Fibroblast of lung (primary cell): ENCODE measurements at places on chromosomes 7 and 10.

DNA sequence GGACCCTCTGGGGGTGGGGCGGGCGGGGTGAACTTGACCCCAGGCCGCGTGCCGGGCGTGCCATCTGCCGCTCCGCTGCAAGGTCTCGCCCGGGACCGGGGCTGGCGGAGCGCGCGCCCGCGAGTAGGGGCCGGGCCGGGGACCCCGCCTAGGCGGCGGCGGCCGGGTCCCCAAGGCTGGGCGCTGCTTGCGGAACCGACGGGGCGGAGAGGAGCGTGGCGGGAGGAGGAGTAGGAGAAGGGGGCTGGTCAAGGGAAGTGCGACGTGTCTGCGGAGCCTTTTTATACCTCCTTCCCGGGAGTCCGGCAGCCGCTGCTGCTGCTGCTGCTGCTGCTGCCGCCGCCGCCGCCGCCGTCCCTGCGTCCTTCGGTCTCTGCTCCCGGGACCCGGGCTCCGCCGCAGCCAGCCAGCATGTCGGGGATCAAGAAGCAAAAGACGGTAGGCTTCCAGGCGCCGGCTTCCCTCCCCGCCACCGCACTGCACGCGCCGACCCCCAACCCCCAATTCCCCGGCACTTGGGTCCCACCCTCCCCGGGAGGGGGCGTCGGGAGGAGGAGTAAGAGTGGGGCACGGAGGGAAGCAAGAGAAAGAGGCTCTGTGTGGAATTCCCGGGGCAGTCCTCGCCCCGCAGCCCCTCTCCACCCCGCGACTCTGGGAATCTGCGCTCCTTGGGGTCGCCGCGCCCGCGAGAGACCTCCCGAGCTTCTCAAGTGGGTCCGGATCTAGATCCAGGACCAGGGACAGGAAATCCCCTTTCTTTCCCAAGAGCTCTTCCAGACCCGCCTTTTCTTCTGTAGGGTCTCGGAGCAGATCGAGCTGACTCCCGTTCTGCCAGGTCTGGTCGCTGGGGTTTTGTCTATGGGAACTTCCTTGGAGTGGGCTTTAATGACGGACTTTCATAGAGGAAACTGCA, at the start of gene PAPSS2:
TSS of gene PAPSS2 (plus strand) at position 308 of the 913 bp plus-strand sequence. CDS start at position 412, 104 bp downstream.
- DNase-seq, result peak; percentile 63

GRCh38 chr7:46028246-46028645, 107.2 kb upstream of the IGFBP3 start:
- DNase-seq, result no peak

DNA sequence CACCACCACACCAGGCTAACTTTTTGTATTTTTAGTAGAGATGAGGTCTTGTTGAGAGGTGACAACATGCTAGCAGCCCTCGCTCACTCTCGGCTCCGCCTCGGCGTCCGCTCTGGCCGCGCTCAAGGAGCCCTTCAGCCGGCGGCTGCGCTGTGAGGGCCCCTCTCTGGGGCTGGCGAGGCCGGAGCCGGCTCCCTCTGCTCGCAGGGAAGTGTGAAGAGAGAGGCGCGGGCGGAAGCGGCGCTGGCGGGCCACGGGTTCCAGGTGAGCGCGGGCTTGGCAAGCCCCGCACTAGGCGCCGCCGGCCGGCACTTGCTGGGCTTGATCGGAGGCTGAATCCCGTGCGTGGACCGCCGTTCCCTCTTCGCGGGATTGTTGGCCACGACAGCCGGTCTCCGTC, 83.0 kb downstream of the EEPD1 start:
- DNase-seq, result no peak

DNA sequence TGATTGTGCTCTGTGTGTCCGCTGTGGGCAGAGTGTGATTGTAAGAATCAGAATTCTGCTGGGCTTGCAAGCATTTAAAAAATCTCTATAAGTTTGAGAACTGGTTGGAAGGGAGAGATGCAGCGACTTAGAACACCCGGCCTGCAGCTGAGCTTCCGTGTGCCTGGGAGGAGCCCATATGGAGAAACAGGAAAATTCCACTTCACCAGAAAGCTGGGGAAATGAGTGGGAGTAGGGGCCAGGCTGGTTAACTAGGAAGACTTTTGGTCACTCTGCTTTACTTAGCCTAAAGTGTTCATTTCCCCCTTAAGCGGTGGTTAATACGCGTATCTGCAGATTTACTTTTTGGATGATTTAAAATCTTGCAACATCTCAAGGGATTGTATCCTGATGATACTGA, 72.2 kb downstream of the TCF7L2 start:
- DNase-seq, result no peak

DNA sequence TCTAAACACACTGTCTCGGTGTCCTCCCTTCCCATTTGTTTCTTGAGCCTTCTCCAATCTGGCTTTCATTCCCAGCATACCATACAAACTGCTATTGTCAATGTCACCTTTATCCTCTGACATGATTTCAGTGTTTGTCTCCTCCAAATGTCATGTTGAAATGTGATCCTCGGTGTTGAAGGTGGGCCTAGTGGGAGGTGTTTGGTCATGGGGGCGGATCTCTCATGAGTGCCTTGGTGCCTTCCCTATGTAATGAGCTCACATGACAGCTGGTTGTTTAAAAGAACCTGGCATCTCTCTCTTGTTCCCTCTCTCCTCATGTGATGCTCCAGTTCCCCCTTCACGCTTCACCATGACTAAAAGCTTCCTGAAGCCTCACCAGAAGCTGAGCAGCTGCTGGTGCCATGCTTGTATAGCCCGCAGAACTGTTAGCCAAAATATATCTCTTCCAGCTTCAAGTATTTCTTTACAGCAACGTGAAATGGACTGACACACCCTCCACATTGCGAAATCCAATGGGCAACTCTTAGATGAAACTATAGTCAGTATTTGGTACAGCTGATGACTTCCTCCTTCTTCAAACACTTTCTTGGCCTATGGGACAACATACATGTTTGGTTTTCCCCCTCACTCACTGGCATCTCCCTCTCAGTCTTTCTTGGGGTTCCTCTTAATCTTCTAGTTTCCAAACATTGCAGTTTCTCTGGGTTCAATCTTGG, 27.8 kb downstream of the RNLS start:
- DNase-seq, result no peak

- no peak for DNase-seq
Observed at GRCh38 chr10:103983367-103983911, 16.5 kb downstream of the SLK start.

- peak; percentile 9 for DNase-seq
Observed at GRCh38 chr10:22750131-22750530, 35.8 kb upstream of the PIP4K2A start.
